ENCODE measurements at places on chromosomes 16 and 17. TPM values are rescaled to one million over a fixed set of nuclear protein-coding genes. Genes with fewer than 3 reads are reported as not detected.

The CDH15 gene
- not detected for total RNA-seq

DNA sequence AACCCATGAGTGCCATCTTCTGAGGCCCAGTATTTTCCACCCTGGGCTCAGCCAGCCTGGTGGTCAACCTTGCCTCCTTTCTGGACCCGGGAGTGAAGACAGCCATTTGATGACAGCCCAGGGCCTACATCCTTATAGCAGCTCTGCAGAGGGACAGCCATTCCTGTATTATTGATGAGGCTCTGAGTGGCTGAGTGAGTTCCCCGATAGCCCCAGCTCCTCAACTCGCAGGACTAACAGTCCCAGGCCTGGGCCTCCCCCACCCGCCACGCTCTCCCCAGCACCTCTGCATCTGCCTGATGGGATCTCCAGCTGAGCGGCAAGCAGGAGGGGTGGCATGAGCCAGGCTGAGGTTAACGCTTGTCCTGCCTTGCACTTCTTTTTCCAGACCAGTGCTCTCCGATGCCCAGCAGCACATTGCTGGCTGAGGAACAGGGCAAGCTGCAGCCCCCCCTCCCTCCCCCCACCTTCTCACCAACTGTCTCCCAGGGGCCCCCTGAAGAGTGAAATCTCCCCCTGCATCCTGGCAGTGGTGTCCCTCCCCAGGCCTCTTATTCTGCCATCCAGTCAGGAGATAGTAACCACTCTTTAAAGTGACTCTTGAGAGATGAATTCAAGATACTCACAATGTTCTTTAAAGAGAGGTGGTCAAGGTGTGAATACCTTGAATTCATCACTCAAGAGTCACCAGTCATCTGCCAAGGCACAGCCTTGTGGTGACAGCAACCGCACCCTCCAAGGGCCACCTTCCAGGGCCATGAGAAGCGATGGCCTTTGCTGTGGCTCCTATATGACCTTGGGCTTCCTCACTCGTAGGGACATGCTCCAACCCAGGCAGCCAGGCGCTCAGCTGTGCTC, 23.5 kb downstream of the CACNG5 start:
- H3K27ac ChIP-seq: no peak overlapping the region
- H3K4me3 ChIP-seq: no peak overlapping the region
- DNase-seq: no peak
- peaks cover 7% of the 10 kb centered on the region for H3K27me3 ChIP-seq
- no peaks in the 10 kb centered on the region for H3K36me3 ChIP-seq

GRCh38 chr17:70797166-70797565, 627.8 kb downstream of the KCNJ2 start:
- H3K27ac ChIP-seq: no peak overlapping the region
- no peaks in the 10 kb centered on the region for H3K27me3 ChIP-seq
- no peak for DNase-seq
- no peak overlapping the region for H3K4me3 ChIP-seq
- no peaks in the 10 kb centered on the region for H3K36me3 ChIP-seq

The ST3GAL2 gene
- total RNA-seq: 38.6 TPM

The SLC13A2 gene
- not detected for total RNA-seq

GRCh38 chr17:28926786-28927185, 23.9 kb upstream of the DHRS13 start:
- H3K36me3 ChIP-seq: peaks cover 52% of the 10 kb centered on the region
- no peaks in the 10 kb centered on the region for H3K27me3 ChIP-seq
- no peak overlapping the region for H3K4me3 ChIP-seq
- peaks cover 35% of the 10 kb centered on the region for H3K4me1 ChIP-seq
- DNase-seq: no peak

The USH1G gene
- total RNA-seq: not detected

DNA sequence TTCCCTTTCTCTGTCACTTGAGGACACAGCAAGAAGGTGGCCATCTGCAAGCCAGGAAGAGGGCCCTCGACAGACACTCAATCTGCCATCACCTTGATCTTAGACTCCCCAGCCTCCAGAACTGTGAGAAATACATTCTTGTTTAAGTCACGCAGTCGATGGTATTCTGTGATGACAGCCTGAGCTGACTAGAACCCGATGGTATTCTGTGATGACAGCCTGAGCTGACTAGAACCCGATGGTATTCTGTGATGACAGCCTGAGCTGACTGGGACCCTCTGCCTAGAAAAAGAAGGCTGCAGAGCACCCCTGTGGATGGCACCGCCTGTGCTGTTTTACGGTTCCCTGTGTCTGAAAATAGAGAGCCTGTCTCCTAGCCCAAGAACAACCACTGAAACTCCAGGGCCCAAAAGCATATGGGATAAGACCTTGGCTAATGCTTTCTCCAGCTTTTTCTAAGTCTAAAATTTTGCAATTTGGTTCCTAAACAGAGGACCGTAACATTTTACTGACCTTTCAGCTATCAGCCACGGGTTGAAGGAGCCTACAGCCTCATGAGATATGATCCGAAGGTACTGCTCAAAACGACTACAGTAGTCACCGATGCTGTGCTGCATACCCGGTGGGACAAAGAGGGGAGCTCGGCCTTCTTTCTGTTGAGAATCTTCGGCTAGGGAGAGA, 33.1 kb upstream of the PITPNM3 start:
- DNase-seq: no peak
- no peak overlapping the region for H3K4me3 ChIP-seq
- H3K36me3 ChIP-seq: peaks cover 49% of the 10 kb centered on the region
- no peaks in the 10 kb centered on the region for H3K27me3 ChIP-seq
- peaks cover 12% of the 10 kb centered on the region for H3K4me1 ChIP-seq
- H3K27ac ChIP-seq: no peak overlapping the region

The CNTNAP4 gene
- not detected for total RNA-seq

- H3K4me1 ChIP-seq: peaks cover 3% of the 10 kb centered on the region
- H3K27ac ChIP-seq: no peak overlapping the region
- DNase-seq: no peak
- no peak overlapping the region for H3K4me3 ChIP-seq
- no peaks in the 10 kb centered on the region for H3K36me3 ChIP-seq
Measured at GRCh38 chr16:54657058-54657708, 273.5 kb upstream of the IRX5 start.

DNA sequence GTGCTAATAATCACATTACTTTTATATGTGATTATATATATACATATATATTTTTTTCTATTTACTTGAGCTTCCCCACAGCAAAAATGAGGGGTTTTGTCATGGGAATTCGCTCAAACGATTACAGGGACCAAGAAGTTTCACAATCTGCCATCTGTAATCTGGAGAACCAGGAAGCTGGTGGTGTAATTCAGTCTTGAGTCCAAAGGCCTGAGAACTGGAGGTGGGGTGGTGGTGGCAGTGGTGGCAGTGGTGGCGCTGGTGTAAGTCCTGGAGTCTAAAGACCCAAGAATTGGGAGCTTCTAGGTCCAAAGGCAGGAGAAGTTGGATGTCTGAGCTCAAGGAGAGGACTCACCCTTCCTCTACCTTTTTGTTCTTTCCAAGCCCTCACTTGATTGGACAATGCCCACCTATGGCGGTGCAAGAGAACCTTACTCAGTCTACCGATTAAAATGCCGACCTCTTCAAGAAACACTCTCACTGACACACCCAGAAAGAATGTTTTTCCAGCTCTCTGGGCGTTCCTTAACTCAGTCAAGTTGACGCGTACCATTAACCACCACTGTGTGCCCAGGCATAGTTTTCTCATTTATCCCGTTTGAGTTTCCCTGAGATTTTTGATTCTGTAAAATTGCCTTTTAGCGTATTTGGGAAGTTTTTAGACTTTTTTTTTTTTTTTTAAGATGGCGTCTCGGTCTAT, 31.9 kb downstream of the POLR2A start:
- H3K27me3 ChIP-seq: no peaks in the 10 kb centered on the region
- H3K4me3 ChIP-seq: no peak overlapping the region
- peaks cover 8% of the 10 kb centered on the region for H3K4me1 ChIP-seq
- peaks cover 23% of the 10 kb centered on the region for H3K36me3 ChIP-seq
- DNase-seq: no peak

The ZG16 gene
- total RNA-seq: not detected

The HLF gene
- total RNA-seq: 0.67 TPM
